ENCODE measurements at places on chromosomes 7 and 10.

- no peak for DNase-seq
Measured at GRCh38 chr7:135943134-135943879, 33.9 kb downstream of the MTPN start.

GRCh38 chr10:126430512-126430911 lies 42.2 kb upstream of the ADAM12 start:
- DNase-seq, result no peak

GRCh38 chr10:66717231-66717981 lies 208.4 kb upstream of the LRRTM3 start:
- DNase-seq, result no peak

- DNase-seq, result no peak
Measured at GRCh38 chr10:102327002-102327401, 68.5 kb upstream of the NFKB2 start.

- DNase-seq, result no peak
Measured at GRCh38 chr7:113770146-113770738, 148.6 kb downstream of the PPP1R3A start.

GRCh38 chr7:274266-274665 lies 15.7 kb upstream of the FOXL3 start:
- no peak for DNase-seq

GRCh38 chr7:112084520-112084971 lies 121.7 kb downstream of the DOCK4 start:
- DNase-seq, result peak; percentile 41

- peak; percentile 78 for DNase-seq
Measured at GRCh38 chr10:19930936-19931893, 115.0 kb downstream of the PLXDC2 start.

GRCh38 chr10:115772606-115773005 lies 500.4 kb downstream of the GFRA1 start:
- DNase-seq, result peak; percentile 90

GRCh38 chr10:62924344-62924748 lies 108.2 kb upstream of the EGR2 start:
- no peak for DNase-seq

DNA sequence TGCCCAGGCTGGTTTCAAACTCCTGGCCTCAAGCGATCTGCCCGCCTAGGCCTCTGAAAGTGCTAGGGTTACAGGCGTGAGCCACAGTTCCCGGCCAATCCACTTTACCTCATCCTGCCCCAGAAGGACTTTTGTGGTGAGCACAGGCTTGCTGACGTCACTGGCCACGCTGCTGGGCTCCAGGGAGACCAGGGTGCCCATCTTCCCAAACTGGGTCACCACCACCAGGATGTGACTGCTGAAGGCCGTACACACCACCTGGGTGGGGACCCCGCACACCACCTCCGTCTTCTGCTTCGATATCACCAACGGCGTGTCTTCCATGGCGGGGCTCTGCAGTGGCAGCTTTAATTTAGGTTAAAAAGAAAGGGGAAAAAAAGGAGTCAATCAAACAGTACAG lies 816 bp downstream of the PSMG3 start:
- peak; percentile 90 for DNase-seq

GRCh38 chr7:95609277-95609971 lies 13.1 kb upstream of the PDK4 start:
- peak; percentile 71 for DNase-seq

DNA sequence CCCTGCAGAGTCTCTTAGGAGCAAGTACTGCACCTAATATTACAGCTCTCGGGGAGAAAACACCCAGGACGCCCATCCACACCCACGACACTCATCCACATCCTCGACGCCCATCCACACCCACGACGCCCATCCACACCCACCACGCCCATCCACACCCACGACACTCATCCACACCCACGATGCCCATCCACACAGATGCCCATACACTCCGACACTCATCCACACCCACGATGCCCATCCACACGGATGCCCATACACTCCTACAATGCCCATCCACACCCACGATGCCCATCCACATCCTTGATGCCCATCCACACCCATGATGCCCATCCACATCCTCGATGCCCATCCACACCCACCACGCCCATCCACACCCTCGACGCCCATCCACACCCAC lies 503.1 kb downstream of the PTPRN2 start:
- no peak for DNase-seq

DNA sequence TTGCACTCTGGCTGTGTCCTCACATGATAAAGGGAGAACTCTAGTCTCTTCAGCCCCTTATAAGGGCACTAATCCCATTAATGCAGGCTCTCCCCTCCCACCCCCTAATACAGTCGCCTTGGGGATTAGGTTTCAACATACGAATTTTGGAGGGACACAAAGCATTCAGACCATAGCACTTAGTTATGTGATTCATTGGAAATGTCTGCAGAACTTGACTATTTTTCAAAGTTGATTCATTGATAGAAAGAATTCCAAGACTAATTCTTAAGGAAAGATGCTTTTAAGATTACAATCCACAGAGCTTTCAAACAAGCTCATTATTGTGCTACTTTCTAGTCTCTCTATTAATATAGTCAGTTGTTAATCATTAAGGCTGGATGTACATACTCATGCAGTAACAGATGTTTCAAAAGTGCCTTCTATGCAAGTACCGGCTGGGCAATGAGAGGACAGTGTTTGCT lies 85.3 kb upstream of the RPA3 start:
- DNase-seq, result no peak

DNA sequence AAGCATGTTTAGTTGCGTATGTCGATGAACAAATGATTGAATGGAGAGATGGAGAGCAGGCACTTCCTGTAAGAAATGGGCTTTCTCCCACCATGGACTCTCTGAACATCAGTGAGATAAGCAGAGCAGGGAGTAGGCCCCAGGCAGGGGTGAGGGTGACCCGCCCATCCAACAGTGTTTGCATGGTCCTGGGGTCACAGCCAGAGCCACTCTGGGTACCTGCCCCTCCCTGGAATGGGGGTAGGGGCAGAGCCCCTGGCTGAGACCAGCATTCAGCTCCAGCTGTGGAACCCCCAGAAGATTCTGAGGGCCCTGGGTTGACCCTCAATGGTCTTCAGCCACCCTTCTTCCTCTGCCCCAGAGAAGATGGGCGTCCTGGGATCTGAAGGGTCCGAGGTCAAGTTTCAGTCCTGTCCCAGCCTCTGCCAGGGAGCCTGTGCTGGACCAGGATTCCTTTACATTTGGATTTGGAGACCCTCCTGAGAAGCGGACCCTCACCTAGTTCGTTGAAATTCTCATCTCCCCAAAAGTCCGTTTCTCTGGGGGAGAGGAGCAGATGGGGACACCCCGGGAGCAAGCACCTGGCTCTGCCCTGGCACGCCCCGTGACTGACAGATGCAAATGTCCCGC lies 2.4 kb upstream of the FGF8 start:
- DNase-seq, result no peak

DNA sequence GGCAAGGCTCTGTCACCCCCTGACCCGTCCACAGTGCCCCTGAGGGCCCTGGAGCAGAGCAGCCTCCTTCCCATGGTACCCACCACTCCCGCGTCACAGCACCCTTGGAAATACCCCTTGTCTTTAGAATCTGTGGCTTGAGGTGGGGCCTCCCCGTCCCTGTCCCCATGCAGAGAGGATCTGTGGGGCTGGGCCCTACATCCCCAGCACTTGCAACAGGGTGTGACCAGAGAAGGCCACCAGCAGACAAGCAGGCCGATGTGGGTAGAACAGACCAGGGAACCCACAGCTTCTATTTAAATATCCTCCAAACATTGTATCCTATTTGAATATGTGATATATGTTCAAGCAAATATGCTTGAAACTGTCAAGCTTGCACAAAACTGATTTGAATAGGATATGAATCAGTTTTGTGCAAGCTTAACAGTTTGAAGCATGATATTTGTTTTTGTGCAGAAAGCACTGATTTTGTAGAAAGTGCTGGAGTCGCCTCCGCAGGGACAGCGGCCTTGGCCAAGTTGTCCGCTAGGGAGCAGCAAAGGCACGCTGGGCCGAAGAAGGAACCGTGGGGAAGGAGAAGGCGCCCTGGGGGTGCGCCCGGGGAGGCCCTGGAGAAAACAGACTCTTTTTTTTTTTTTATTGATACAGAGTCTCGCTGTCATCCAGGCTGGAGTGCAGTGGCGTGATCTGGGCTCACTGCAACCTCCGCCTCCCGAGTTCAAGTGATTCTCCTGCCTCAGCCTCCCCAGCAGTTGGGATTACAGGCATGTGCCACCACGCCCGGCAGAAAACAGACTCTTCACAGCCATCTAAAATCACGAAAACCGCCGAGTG lies 2.2 kb downstream of the CFAP46 start:
- DNase-seq, result peak; percentile 41

DNA sequence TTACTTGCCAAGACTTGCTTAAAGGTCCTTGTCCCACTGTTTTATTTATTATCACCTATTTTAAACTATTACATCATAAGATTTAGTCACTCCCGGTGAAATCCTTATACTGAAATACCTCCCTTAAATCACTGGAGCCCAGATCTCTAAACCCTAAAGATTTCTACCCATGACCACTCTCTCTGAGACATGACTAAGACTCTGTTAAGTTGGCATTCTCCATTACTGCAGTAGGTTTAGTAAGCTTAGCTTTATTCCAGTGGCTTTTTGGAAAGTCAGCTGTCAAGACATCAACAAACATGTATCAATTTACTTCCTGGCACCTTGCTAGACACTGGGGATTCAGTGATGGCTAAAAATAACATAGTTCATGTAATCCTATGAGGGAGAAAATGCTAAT lies 874.2 kb downstream of the KCNMA1 start:
- no peak for DNase-seq

DNA sequence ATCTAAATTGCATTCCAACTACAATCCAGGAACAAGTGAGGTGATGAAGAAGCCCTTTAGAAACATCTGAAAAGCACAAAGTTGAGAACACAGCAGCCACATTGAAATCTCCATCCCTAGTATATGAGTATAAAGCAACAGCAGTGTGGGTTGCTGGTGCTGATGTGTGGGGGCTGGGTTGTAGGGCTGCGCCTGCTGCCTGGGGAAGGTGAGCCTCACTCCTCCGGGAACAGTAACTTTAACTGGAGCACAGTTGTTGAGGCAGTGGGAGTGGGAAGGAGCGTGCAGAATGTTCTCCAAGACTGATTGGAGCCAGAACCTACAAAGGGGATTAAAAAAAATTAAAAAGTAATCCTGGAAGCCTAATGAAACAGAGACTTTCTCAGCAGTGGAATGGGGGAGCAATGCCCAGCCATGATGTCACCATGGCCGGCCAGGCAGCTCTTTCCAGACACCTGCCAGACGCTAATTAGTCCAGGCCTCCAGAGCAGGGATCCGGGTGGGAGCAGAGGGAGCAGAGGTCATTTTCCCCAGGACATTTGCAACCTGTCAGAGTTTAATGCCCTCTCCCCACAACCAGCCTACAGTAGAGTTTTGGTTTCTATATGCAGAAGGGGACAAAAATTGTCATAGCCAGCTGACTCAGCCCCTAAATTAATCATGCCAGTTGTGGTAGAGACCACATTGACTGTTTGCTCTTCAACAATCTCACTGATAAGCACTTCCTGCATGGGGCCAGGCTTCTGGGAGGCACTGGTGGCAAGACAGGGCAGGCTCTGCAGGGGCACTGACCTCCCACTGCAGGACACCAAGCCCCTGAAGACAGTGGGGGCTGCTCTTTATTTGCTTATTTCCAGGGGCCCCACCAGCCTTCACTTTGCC lies 133.0 kb upstream of the ZNF32 start:
- no peak for DNase-seq

- DNase-seq, result peak; percentile 71
Measured at GRCh38 chr10:13593535-13593934, 6.8 kb downstream of the PRPF18 start.

DNA sequence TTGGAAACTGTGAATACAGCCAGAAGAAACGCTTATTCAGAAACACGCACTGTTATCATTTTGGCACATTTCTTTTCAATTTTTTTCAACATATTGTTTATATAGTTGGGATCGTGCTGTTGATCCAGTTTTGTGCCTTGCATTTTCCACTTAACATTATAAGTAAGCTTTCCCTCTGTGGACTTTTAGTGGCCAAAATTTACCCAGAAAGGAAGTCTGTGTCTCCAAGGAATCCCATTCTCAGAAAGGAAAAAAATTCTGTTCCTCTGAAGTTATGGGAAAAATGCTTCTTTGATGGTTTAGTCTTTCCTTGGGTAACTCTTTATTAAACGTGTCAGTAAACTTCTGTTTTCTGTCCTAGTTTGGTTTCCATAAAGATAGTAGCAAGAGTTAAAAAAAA lies 280.0 kb downstream of the REEP3 start:
- no peak for DNase-seq

DNA sequence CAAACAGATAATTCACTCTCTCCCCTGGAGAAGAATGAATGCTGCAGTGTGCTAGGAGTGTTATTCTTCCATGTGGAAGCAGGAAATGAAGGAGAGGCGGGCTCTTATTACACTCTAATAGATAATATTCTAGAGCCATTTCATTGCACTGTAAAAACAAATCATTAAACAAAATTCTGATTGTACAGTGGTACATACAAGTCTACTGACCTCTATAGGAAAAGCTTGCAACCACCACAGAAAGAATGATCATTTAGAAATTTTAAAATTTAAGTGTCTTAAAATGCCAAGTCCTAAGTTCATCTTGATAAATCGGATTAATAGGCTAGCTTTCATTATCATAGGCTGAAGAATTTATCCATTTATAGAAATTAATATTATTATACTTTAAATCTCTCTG lies 960.3 kb upstream of the LRRN3 start:
- no peak for DNase-seq

GRCh38 chr7:55250313-55250712 lies 114.8 kb upstream of the LANCL2 start:
- peak; percentile 25 for DNase-seq

DNA sequence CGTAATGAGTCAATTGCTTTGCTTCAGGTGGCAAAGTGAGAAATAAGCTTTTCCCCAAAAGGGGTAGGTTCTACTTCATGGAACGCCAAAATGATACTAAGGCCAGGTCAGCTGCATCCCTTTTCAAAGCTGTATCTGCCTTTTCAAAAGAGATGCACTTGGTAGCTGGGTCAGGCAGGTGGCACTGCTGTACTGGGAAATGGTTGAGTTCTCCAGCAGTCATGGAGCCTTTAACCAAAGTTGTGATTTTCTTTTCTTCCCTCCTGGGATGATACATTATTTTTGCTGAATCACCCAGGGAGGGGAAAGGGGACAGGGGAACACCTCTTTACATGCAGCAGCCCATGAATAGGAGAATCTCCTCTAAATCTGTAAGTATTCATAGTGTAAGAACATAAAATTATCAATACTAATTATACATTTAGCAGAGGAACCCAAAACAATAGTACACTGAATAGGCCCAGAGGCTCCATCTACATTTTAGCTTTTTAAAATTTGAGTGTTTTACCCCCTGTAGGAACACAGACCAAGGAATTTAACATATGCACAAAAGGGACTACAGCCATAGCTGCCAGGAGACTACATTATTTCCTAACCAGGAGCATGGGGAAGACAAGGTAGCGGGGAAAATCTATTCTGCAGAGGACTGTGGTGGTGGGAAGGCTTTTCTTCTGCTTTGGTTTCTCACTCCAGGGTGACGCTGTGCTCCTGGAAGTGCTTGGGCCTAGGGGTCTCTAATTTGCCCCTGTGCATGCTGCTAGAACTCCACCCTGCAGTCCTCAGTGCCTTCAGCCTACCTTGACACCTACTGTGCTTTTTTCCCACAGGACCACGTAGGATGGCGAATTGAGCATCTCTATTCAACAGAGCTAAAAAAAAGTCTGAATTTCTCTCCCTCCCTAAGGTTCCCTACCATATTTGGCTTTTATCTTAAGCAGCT lies 6.4 kb upstream of the GPR22 start:
- DNase-seq, result peak; percentile 85

- DNase-seq, result no peak
Measured at GRCh38 chr7:27073076-27073475, 22.7 kb downstream of the HOXA1 start.

GRCh38 chr7:139853506-139854123 lies 24.6 kb downstream of the TBXAS1 start:
- peak; percentile 99 for DNase-seq
